Stimulated activated CD4-positive, alpha-beta T cell treated with anti-CD3 and anti-CD28 coated beads, TNF-alpha, amount 100 ng/mL, for 1 hour (primary cell): ENCODE measurements at places on chromosomes 5 and 9.

GRCh38 chr5:77117161-77117560 lies 30.1 kb upstream of the ZBED3 start:
- DNase-seq: no peak

GRCh38 chr9:136399176-136400037 lies 563 bp downstream of the SNAPC4 start:
- no peak for DNase-seq

DNA sequence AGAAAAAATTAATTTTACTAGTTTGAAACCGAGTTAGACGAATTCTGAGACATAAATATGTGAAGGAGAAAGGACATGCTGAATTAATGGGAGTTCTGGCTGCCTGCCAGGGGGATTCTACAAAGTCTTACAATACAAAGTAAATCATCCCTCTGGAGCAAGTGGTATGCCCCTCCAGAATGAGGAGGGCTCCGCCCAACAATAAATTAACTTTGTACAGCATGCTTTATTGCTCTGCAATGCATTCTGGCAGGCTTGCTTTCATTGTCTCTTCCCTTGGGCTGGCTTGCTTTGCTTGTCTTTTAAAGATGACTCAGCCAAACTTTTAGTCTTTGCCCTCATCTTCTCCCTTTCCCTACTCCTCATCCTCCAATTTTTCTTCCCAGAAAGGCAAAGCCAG lies 11.7 kb upstream of the PCDHB1 start:
- DNase-seq: no peak

DNA sequence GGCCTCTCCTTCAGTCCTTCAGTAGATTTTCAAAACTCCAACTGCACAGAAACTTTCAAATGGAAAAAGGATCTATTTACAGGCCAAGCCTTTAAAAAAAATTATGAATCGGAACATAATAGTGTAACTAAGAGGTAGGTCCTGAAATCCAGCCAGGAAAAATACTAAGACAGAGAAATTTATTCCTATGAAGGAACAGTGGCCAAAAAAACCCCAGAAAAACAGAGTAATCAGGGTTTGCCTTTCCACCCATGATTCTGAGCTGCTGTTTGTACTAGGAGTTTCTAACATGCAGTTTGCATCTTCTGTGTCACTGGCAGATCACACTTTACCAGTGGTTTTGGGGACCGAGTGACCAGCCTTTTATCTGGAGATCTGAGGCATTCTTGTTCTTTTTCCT lies 93.1 kb upstream of the TMED7 start:
- no peak for DNase-seq

DNA sequence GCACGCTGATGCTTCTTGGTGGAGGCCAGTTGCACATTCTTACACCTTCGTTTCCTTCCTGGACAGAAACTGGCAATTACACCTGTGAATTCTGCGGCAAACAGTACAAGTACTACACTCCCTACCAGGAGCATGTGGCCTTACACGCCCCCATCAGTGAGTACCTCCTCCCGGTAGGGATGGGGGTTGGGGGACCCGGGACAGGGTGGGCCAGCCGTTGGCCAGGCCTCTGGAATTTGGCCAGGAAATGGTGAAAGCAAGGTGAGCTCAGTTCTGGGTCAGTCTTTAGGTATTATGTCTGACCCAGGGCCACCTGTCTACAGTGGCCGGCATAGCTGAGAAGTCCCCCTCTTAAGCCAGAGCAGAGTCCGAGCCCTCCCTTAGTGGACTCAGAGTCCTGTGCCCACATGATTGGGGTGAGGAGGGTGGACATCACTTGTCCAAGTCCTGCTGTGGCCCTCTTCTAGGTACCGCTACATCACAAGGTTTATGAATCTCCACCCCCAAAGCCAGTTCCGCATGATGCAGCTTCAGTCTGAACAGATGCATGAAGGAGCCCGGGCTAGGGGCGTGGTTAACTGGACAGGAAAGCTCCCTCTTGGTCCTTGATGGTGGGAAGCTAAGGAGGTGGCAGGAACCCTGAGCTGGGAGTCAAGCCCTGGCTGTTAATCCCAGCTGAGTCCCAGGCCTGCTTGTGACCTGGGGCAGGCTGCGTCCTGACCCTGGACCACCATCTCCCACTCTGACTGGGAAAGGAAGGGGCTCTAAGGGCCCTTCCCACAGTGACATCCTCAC lies 61.3 kb downstream of the AMBP start:
- DNase-seq: no peak

DNA sequence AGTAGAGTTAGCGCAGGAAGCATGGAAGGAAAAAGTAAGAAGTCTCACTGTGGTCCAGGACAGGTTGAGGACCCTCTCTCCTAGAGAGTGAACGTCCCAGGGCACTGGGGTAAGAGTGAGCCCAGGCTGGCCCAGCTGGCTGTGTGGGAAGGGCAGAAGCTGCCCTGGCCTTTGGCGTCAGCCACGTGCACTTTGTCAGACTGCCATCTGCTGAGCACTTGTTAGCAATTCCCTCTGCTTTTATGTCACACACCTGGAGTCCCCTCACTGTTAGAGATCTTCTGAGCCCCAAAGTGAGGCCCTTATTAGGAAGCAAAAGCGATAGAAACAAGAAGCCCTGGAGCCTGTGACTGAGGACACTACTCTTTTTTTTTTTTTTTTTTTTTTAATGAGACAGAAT lies 79.1 kb downstream of the UGCG start:
- no peak for DNase-seq
